Glutamatergic neuron (in vitro differentiated cells): ENCODE measurements at places on chromosomes 6 and 20. TPM values are rescaled to one million over a fixed set of nuclear protein-coding genes. Genes with fewer than 3 reads are reported as not detected.

Gene BANF2
- not detected for total RNA-seq

GRCh38 chr6:127514773-127515227 is 4.3 kb downstream of the MTCL3 start:
- peak; percentile 61 for DNase-seq

GRCh38 chr6:159400826-159401225 is 231.6 kb downstream of the FNDC1 start:
- no peak for DNase-seq

GRCh38 chr6:147142684-147143245 is 61.5 kb upstream of the STXBP5 start:
- DNase-seq = no peak

- DNase-seq = no peak
Measured at GRCh38 chr6:26311385-26312095, 53.5 kb upstream of the BTN3A2 start.

GRCh38 chr20:51014797-51015722 is 7.8 kb downstream of the KCNG1 start:
- DNase-seq = peak; percentile 85
